ENCODE measurements at places on chromosomes 6 and 20.
A peak's percentile ranks its signal among the peaks of the same experiment; 100 is the strongest.

- peak; percentile 91 for DNase-seq
Measured at GRCh38 chr20:39775110-39775509, 813.0 kb downstream of the DHX35 start.

DNA sequence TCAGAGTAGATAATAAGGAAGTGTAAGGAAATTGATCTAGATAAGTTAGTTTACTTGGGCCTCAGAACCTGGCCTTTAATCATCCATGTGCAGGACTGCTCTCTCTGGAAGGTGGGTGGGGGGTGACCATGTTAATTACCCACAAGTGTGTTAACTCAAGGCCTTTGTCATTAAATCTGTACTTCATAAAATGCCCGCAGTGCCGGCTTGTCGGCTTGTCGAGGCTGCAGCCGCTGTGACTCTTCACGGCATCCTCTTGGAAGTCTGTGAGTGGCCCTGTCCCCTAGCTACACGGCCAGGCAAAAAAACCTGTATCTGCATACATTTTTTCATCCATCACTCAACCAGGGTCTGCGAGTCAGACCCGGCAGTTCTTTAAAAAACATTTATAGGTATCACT, 70.9 kb upstream of the ASCC3 start:
- no peak for DNase-seq

GRCh38 chr6:90151576-90152422, 144.8 kb downstream of the BACH2 start:
- DNase-seq, result no peak

DNA sequence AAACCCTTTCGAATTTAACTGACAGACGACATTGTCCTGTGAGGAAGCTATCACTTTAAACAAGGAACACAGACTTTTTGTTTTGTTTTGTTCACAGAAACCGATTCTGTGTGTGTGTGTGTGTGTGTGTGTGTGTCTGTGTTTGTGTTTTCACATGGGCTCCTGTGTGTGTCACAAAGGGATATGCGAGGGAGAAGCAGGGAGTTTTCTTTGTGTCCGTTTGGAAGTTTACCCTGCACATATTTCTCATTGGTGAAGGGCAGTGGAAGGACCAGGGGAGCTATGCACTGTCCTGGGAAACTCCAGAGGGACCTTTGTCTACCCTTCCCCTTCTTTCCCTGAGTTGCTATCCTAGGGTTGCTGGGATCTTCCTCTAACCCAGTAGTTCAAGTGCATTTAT, 17.7 kb downstream of the POM121L2 start:
- no peak for DNase-seq

- DNase-seq, result peak; percentile 54
Measured at GRCh38 chr20:33490023-33490933, at the start of gene CBFA2T2. CBFA2T2 (plus strand) TSS chr20:33490096; CDS start chr20:33490268, 172 bp downstream.

DNA sequence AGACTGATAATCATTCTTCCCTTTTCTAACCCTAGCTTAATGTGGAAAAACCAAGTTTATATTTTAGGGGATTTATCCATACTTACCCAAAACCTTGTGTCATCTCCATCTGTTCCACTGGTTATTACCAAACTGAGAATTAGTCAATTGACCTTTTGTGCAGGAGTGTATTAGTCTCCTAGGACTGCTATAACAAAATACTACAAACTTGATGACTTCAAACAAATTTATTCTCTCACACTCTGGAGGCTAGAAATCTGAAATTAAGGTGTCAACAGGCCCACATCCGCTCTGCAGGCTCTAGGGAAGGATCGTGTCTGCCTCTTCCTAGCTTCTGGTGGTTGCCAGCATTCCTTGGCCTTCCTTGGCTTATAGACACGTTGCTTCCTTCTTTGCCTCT, 12.7 kb upstream of the GMDS start:
- no peak for DNase-seq

Measured in MCF 10A (cell line).